ENCODE measurements at places on chromosomes 2 and 18. TPM values are rescaled to one million over a fixed set of nuclear protein-coding genes. Genes with fewer than 3 reads are reported as not detected.

MLPH gene
- not detected for total RNA-seq

PARD3B gene
- total RNA-seq = 19.8 TPM

CD8B2 gene
- under 0.01 TPM for total RNA-seq

SP140L gene
- total RNA-seq = 3.7 TPM

RESP18 gene
- not detected for total RNA-seq

IFT172 gene
- 21.4 TPM for total RNA-seq

ALLC gene
- total RNA-seq = not detected

VIL1 gene
- total RNA-seq = not detected

CGREF1 gene
- total RNA-seq = 2.1 TPM

MC2R gene
- not detected for total RNA-seq

NAGK gene
- total RNA-seq = 35.0 TPM

CIB4 gene
- total RNA-seq = not detected

CYP1B1 gene
- total RNA-seq = 4.7 TPM

SETBP1 gene
- 13.6 TPM for total RNA-seq

CTLA4 gene
- total RNA-seq = not detected

GCG gene
- total RNA-seq = 5.2 TPM

MAP3K19 gene
- total RNA-seq = not detected

GALR1 gene
- total RNA-seq = not detected

RFX8 gene
- total RNA-seq = under 0.01 TPM

IKZF2 gene
- total RNA-seq = 4.2 TPM

KCNG3 gene
- total RNA-seq = under 0.01 TPM

MRPL19 gene
- total RNA-seq = 24.0 TPM

SEMA4F gene
- 1.6 TPM for total RNA-seq

RAD51AP2 gene
- total RNA-seq = not detected

ANKRD30B gene
- total RNA-seq = under 0.01 TPM

BOLL gene
- 2.6 TPM for total RNA-seq

DNAH7 gene
- under 0.01 TPM for total RNA-seq

GORASP2 gene
- 22.4 TPM for total RNA-seq

DDX18 gene
- 32.4 TPM for total RNA-seq

FAM124B gene
- 12.5 TPM for total RNA-seq

BAZ2B gene
- 76.2 TPM for total RNA-seq

ALK gene
- 0.52 TPM for total RNA-seq

CERKL gene
- total RNA-seq = not detected

CYP27C1 gene
- 2.6 TPM for total RNA-seq

IL1A gene
- not detected for total RNA-seq

NAT8 gene
- total RNA-seq = not detected

SERPINB13 gene
- not detected for total RNA-seq

LYPD6 gene
- total RNA-seq = 2.1 TPM

KDM3A gene
- 41.2 TPM for total RNA-seq

RASGRP3 gene
- total RNA-seq = 49.1 TPM

SIGLEC15 gene
- total RNA-seq = not detected

TRIM43 gene
- not detected for total RNA-seq

ANO7 gene
- total RNA-seq = not detected

Data from skeletal muscle tissue (tissue), 5 donors.